ENCODE measurements at places on chromosomes 1 and 21.
A peak's percentile ranks its signal among the peaks of the same experiment; 100 is the strongest.

DNA sequence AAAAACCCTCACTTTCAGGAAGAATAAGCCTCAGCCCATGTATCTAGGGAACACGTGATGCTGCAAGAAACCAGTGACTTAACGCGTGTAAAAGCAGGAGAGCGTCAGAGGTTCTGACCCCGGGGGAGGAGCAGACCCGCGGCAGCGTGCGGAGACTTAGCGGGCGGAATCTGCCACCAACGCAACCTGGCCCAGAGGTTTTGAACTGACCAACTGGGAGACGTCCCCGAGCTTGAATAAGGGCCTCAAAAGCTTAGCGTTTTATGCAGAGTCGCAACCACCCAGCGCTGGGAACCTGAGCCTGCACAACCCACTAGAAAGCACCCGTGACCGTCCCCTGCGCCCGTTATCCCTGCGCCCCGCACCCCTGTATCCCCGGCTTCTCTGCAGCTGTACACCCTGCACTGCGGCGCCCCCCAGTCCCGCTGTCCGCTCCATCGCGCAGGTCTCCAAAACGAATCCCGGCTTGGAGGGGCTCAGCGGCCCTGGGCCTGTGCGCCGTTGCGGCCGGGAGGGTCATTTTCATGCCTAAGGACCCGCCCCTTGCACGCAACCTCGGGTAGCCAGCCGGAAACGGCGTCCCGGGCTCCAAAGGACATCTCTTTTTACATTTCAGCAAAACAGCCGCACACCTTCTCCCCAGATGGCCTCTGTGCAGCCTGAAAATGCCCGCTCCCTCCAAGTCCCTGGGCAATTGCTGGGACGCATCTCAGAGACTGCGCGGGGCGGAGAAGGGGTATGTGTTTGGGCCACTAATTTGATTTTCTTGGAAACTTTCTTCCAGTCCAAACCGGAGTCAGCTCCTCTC, 29.4 kb upstream of the TRIM17 start:
- no peak for DNase-seq

DNA sequence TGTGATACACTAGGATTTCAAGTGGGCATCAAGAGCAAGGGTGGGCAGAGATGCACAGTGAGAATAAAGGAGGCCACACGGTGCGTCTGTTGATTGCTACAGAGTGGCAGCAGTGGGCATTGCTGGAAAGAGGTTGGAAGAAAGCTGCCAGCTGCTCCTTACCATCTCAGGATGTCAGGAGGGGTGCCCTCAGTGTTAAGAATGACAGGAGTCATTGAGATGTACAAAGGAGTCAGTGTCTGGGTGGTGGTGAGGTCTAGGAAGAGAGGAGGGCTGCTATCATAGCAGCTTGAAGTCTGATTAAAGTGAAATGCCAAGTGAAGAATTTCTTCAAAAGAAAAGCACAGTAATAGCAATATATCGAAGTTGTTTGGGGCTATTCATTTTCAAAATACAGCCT, 992.7 kb downstream of the TTLL7 start:
- no peak for DNase-seq

DNA sequence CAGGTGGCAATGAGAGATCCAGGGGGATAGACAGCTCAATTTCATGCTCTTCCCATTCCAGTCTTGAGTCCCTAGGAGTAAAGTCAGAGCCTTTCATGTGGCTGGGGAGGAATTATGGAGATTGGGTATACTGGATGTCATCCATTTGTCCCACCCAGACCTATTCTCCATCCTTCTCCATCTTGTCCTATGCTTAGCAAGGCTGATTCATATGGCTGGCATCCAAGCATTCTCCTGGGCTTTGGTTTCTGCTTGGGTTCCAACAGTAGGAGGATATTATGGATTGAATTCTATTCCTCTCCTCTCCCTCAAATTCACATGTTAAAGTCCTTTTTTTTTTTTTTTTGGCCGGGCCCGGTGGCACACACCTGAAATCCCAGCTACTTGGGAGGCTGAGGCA, 3.8 kb upstream of the CDC20 start:
- DNase-seq: no peak

DNA sequence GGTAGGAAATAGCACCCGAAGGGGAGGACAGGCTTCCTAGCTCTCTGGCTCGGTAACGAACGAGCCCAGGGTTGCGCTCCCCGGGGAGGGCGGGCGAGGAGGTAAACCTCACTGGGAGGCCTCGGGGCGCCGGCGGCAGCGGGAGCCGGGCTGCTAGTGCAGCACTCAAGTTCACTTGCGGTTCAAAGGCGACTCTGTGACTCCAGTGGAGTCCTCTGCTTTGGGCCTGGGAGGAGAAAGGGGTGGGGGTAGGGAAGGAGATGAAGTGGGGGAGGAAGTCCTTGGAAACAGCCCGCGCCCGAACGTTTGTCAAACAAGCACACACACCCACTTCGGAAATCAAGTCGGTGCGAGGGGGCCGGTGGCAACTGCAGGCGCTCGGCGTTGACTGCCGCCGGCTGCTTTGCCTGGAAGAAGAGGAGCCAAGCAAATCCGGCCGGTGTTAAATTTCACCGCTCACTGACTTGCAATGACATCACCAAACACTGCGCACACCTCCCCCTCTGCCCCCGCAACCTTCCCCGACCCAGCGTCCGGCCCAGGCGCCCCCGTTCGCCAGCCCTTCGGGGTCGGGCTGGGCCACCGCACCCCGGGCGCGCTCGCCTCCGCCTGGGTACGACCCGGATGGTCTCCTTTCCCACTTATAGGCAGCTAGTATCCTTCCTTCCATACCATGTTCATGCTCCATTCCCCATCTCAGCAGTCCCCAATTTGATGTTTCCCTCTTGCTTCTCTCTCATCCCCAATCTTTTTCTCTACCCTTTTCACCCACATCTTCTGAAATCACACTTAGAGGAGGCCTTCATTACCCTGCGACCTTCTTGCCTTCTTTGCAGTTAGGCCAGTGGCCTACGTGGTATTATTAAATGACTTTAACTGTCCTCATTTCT, at the start of gene COL24A1:
TSS of gene COL24A1 (minus strand) at position 207 of the 890 bp plus-strand sequence. CDS start 376 bp downstream, outside the sequence.
- DNase-seq: no peak

- no peak for DNase-seq
These were observed 7.1 kb downstream of the ZC3H12A start for GRCh38 chr1:37481289-37482003.

DNA sequence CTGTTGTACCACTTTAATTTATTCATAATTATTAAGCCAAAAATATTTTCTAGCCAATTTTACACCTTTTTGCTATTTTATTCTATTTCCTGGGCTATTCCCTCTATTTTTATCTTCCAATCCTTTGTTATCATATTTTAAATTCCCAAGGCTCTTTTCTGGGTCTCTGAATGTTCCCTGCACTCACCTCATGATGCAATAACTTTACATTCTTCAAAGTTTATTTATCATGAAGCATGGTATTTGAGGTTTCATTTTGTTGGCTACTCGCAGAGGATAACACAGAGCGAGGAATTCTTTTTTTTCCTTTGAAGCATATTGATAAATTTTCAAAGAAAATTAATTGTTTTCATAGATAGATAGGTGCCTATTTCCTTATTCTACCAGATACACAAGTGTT, 489.8 kb upstream of the TMPRSS15 start:
- DNase-seq: no peak

GRCh38 chr1:51928896-51929295, 50.4 kb upstream of the NRDC start:
- DNase-seq: no peak

- DNase-seq: peak; percentile 30
These were observed 1.2 kb downstream of the LMOD1 start for GRCh38 chr1:201945157-201945556.

DNA sequence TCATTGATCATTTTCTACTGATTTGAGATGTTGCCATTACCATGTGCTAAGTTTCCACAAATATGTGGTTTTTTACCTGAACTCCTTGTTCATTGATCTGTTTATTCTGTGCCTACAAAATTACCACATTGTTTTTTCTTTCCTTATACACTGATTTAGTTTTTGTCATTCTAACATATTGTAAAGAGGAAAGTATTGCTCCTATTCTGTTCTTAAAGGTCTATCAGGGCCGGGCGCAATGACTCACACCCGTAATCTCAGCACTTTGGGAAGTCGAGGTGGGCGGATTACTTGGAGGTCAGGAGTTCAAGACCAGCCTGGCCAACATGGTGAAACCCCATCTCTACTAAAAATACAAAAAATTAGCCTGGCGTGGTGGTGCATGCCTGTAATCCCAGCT, 75.1 kb downstream of the CAMTA1 start:
- DNase-seq: no peak

DNA sequence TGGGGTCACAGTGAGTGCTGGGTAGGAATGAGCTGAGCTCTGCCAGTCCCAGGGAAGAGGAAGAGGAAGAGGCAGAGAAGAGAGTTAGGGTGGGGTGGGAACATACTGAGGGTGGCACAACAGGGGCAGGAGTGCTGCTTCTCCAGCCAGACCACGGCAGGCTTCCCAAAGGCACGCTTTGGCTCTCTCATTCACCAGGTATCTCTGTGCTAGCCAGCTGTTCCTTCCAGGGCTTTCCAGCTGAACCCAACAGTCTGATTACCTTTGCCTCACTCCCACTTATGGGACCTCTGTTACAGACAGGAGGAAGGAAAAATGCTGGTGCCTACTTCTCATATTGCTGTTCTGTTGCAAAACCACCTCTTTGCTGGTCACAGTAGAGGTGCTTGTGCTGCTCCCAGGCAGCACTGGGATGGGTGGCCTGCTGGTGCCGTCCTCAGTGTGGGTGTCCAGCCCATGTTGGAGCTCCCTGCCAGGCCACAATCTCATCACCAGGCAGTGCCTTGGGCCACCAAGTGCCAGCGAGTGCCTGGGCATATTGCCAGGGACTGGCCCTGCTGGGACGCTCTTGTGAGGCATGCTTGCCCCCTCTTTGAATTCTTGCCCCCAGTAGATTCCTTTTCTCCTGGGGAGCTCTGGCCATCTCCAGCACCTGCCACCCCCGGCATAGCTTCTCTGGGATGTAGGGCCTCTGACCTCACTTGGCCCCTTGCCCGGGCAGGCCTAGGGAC, 2.1 kb downstream of the ADORA1 start:
- no peak for DNase-seq

DNA sequence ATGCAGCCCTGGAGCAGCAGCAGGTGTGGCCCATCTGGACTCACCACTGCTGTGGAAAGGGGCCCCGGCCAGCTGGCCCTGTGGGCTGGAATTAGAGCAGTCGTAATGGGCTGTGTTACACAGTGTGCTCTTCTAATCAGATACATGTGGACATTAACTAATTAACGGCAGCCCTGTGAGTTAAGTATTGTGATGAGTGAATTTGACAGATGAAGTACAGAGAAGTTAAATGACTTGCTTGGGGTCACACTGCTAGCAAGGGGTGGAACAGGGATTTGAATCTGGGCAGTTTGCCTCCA, 58.6 kb downstream of the MDM4 start:
- DNase-seq: no peak

DNA sequence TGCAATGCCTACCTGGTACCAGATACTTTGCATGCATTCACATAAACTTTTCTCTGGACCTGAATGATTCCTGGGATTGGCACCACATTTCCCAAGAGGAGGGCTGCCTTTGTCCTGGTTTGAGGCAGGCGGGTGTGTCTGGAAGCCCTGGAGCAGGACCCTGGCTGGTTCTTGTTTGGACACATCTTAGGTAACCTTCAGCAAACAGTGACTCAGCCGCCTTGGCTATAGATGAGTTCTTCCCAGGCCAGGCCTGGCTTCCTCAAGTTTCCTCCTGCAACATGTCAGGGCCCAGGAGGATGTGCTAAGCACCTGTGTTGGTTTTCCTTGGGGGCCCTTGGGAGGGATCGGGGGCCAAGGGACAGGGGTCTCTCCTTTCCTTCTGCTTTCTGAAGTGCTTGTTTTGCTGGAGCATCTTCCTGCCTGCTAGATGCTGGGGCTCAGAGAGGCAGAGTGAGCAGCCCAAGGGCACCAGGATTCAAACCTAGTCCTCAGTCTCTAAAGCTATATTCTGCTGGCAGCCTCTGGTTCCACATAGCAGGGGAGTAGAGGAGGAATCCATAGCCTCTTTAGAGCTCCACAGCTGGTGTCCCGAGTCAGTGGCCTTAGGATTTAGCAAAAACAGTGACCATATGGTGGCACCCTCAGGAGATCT, 38.2 kb downstream of the PAX7 start:
- DNase-seq: no peak

GRCh38 chr1:149997585-149998262, 12.8 kb downstream of the OTUD7B start:
- peak; percentile 85 for DNase-seq

- no peak for DNase-seq
These were observed 125.9 kb downstream of the PTPRC start for GRCh38 chr1:198764748-198765147.

GRCh38 chr1:112762541-112763500, 47.7 kb upstream of the PPM1J start:
- no peak for DNase-seq

GRCh38 chr1:99570486-99571089, 75.3 kb upstream of the PALMD start:
- peak; percentile 69 for DNase-seq

- no peak for DNase-seq
These were observed 9.5 kb downstream of the ZBTB7B start for GRCh38 chr1:155012026-155012546.

GRCh38 chr1:89125913-89126580, at the start of gene GBP2:
TSS of gene GBP2 (minus strand) at chr1:89126114. CDS start at chr1:89121966, 4,148 bp downstream.
- no peak for DNase-seq

GRCh38 chr1:116508085-116508983, 62.5 kb downstream of the CD58 start:
- DNase-seq: no peak

DNA sequence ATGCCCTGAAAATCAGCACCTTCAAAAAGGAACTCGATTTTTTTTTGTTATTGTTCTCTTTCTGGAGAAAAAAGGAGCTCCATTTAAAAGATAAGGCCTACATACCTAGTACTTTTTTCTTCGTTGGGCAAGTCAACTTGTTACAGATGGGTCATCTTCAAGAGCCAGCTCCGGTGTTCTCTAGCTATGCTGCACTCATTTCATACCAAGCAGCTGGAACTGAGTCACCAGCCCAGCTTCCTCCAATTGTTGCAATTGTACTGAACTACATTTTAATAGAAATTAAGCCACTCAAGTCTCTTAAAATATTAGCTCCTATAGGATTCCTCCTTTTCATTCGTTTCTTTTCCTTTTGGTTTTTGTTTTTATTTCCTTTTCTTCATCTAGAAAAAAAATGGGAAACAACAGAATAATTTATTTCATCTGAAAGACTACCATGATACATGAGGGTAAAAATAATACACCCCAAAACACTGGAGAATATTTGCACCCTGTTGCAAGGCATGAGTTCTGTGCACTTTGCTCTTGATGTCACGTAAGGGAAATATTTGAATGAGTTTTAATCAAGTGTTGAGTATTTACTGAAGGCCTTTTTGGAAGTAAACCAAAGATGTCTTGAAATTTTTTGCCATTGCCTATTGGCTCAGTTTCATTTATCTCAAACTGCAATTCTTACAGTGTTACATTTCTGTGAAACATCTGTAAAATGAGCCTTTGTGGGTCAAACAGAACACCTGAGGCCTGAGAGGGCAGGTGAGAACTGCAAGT, 60.5 kb downstream of the CLIC4 start:
- no peak for DNase-seq
